Motor neuron (in vitro differentiated cells): ENCODE measurements at places on chromosomes 4 and X.

DNA sequence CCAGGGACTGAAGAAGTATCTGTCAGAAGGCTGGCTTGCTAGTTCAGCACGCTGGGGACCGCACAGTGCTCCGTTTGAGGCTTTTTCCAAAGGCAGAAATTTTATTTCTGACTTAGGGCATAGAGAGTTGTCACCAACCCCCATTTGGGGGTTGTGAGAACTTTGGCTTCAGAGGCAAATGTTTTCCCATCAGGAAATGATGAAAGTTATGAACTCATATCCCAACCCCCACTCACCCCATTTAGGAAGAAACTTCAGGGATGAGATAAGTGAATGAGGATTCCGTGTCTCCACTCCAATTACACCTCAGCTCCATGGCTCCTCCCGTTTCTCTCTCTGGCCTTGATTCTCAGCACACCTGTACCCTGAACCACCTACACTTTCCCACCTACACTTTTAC, 4.3 kb upstream of the WDR13 start:
- ATAC-seq: no peak

DNA sequence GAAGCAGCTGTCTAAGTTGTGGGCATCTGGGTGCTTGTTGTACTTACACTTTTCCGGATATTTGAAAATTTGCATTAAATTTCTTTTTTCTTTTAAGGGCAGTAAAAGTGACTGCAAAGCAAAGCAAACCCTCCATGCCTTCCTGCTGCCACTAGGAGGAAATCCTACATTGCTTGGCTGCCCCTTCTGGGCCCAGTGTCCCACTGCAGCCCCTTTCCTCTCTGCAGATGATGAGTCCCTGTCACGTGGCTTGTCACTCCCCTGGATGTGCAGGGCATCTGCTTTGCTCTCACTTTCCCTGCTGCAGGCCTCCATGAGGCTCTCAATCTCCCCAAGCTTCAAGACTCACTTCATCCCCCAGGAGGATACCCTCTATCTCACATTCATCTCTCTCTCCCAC, 12.7 kb downstream of the TSR2 start:
- peak; percentile 93 for ATAC-seq

DNA sequence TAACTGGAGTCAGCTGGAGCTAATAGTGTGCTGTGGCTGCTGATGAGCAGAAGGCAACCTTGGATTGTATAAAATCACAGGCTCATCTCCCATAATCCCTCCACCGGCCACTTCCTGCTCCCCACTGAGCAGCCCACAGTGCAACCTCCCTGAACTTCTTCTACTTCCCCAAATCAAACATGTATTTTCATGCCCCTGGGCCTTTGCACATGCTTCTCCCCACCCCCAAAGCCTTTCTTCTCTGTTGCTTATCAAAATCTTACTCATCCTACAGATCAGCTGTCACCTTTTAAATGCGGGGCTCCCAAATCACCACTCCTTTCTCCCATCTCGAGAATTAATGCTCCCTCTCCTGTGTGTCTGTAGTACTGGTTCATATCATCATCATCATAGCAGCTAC, 35.8 kb downstream of the RHOH start:
- no peak for ATAC-seq

DNA sequence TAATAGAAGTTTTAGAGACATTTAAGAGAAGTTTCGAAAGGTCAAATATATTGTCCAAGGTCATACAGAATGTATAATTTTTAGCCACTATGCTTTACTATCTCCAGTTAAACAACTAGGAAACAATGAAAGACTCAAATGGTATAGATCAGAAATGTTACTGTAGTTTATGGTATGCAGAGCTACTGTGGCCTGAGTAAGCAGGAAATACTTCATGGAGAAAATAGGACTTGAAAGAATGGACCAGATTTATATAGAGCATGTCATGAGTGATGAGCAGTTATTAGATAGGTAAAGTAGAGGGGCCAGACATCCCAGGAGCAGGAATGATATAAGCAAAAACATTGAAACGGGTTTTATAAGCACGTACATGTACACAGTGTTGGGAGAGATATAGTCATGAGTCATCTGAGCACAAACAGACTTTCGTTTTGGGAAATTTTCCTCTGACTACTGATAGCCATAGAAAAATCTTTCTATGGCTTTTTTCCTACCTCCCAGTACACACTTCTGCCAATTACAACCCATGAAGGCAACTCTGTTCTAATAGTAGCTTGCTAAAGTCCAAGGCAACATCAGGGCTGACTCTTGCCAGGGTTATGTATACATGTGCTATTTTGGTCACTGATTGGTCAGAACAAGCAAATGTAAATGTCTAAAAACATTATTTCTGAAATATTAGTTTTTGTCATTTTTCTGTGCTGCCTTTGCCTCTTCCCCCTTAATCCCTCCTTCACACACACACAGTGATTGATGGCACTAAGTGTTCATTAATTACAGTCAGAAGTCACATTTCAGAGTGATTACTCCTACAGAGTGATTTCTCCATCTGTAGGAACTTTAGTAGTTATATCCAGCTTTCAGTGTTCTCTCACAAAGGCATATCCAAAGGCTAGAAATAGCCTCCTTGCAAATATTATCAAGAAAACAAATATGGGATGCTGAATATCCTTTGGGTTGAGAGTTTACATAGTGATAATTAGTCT, 198.7 kb downstream of the ENOX2 start:
- no peak for ATAC-seq

- ATAC-seq: peak; percentile 86
These were observed 78.0 kb upstream of the CLNK start for GRCh38 chr4:10762561-10762960.

- ATAC-seq: peak; percentile 20
These were observed 106.0 kb downstream of the ASMT start for GRCh38 chrX:1720836-1721235.
